ENCODE measurements at places on chromosomes 6 and 20.

GRCh38 chr20:9483131-9483530 is 31.3 kb upstream of the LAMP5 start:
- no peak for DNase-seq

DNA sequence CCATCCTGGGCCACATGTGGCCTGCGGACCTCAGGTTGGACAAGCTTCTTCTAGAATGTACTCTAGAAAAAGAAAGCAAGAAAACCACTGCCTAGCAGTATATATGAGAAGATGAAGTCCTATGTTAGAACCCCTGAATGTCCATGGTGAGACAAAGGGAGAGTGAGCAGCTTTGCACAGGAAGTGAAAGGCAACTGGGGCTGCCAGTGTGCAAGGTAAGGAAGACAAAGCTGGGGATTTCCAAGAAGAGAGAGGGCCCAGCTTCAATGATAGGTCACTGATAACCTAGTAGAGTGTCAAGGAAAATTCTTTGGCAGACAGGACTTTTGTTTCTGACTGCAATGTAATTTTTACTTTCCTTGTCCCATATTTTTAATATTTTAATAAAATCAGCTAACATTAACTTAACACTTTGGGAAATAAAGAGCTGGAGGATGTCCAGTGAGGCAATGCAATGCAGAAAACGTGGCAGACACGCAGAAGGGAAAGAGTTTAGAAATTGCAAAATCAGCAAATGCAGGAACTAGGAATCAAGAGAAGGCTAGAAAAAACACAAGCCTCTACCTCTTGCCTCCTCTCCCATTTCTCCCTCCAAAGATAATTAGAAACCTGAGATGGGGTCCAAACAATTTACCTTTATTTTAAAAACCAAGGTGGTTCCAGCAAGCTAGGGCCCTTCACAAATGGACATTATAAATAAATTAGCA is 47.4 kb downstream of the CYP39A1 start:
- no peak for DNase-seq

DNA sequence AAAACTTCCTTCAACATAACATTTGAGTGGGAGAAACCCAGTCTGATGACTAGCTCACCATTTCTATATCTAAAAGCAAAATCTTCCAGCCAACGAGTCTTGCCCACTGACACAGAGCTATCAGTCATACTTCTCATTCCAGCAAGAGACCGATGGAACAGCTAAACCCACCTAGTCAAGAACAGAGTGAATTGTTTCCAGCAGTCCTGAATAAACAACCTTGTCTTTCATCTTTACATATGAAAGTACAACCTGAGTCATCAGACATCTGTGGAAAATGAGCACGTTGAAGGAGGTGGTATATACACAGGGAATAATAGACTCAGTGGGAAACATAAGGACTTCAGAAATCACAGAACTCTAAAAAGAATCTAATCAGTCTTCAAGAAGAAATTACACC is 23.8 kb downstream of the NRSN1 start:
- DNase-seq, result no peak

DNA sequence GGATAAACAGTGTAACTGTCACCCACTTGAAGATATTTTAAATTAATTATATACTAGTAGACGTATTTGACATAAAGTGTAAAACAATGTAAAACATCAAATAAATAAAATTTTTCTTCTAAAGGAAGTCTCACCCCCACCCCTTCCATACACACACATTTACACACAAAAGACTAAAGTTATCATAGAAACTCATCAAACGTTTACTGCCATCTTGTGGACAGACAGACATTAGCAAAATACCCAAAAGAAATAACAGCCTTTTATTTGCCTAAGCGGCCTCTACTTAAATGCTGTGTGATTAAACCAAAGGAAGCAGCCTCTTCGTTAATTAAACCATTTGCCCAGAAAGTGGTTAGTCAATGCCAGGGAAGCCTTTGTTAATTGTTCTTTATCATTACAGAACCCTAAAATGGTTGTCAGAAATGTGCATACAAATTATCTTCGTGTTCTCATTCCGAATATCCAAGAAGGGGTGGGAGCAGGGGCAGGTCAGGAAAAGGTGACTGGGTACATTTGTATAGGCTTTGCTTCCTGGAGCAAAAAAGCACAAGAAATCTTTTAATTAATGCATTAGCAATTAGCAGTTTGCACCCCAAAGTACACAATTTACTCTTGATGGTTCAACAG is 176.2 kb upstream of the SASH1 start:
- peak; percentile 58 for DNase-seq

- DNase-seq, result peak; percentile 25
Observed at GRCh38 chr6:71287038-71287437, 1.6 kb upstream of the OGFRL1 start.

DNA sequence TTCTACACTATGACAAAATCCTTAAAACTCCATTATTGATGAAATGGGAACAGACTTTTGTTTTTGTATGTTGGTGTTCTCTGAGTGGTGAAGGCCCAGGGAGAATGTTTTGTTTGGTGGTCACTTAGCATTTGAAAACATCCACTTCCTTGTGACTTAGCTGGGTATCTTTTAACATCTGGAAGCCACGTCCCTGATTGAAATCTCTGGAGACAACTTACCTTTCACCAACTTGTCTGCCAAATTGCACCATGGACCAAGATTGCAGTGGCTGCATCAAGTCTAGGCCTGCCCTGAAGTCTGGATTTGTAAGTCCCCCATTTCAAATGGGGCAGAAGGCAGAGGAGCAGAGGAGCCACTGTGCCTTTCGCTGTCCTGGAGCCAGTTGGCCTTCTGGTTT is 534 bp upstream of the EFCAB8 start:
- no peak for DNase-seq

DNA sequence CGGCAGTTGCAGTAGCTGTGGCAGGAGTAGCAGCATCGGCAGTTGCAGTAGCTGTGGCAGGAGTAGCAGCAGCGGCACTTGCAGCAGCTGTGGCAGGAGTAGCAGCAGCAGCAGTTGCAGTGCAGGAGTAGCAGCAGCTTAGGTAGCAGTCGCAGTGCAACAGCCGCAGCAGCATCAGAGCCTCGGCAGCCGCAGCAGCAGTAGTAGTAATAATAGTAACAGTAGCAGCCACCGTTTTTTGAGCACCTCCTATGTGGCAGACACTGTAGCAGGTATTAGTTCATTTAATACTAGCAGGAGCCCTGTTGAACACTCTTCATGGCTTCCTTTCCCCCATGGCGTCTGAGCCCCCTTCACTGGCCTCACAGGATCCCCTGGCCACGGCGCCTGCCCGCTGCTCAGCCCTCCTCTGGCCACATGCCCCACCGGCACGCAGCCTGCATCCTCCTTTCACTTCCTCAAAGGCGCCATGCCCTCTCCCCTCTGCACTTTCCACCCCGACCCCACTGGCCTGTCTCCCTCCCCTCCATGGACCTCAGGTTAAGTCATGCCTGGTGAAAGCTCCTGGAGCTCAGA is 19.1 kb upstream of the IRF4 start:
- DNase-seq, result no peak

- DNase-seq, result no peak
Observed at GRCh38 chr6:121351916-121352315, 17.6 kb upstream of the TBC1D32 start.

- DNase-seq, result peak; percentile 68
Observed at GRCh38 chr6:149696901-149697300, 21.0 kb downstream of the LATS1 start.

DNA sequence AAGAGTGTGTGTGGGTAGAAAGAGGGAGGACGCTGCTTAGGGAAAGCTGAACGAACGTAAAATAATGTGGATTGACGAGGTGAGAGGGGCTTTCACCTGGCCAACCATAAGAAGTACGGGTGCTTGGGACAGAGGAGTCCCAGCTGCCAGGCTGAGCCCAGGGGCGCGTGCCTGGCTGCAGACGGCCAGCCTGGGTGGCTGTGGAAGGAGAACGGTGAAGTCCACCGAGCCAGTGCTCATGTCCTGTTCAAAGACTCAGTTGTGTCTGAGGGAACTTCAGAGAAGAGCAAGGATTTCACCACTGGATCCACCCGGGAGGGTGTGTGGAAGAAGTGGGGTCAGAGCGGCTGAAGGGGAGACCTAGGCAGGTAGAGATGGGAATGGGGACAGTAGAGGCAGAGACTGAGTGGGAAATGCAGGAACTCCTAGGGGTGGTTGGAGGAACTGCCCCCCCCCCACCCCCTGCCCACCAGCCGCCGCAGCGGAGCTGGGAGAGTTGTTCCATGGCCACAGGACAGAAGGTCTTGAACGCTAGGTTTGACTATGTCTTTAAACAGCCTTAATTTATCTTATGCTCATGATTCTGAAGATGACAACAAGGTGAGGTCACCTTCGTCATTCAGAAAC is 68.1 kb upstream of the TBXT start:
- DNase-seq, result no peak

GRCh38 chr20:55014766-55015165 is 539.4 kb downstream of the DOK5 start:
- no peak for DNase-seq

DNA sequence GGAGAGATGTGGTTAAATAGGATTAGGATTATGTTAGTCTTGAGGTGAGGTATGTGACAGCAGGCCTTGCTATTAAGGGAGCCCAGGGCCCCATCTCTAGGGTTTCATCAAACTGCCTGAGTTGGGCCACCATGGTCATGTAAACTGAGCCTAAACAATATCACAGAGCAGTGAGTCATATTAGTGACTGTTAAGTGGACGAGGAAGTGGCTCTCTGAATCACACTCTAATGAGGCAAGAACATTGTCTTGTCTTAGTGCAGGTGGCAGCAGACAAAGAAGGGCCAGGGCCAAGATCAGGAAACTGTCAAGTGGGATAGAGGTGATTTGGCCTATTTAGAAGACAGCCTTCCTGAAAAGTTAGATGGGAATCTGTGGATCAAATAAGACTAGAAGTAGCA is 23.1 kb downstream of the ENPP3 start:
- DNase-seq, result peak; percentile 48

- no peak for DNase-seq
Observed at GRCh38 chr6:73542891-73543290, 22.1 kb upstream of the EEF1A1 start.

- peak; percentile 33 for DNase-seq
Observed at GRCh38 chr6:21305893-21306332, 287.6 kb upstream of the SOX4 start.

GRCh38 chr6:126531840-126532239 is 191.9 kb downstream of the CENPW start:
- no peak for DNase-seq

DNA sequence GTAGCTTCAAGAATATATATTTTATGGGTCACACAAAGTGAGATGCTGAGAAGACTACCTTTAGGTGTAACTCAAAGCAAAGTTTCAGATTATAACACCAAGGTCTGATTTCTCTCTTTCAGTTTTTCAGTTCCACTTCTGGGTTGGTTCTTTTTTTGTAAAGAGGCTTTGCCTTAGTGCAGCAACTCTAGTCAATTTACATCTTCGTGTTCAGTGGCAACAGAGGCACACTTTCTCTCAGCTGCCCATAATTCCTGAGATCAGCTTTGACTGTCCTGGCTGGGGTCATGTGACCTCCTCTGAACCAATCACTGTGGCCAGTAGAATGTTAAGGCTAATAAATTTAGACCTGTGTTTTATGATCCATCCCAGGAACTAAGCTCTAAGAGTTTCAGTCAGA is 120.2 kb downstream of the TINAG start:
- no peak for DNase-seq

DNA sequence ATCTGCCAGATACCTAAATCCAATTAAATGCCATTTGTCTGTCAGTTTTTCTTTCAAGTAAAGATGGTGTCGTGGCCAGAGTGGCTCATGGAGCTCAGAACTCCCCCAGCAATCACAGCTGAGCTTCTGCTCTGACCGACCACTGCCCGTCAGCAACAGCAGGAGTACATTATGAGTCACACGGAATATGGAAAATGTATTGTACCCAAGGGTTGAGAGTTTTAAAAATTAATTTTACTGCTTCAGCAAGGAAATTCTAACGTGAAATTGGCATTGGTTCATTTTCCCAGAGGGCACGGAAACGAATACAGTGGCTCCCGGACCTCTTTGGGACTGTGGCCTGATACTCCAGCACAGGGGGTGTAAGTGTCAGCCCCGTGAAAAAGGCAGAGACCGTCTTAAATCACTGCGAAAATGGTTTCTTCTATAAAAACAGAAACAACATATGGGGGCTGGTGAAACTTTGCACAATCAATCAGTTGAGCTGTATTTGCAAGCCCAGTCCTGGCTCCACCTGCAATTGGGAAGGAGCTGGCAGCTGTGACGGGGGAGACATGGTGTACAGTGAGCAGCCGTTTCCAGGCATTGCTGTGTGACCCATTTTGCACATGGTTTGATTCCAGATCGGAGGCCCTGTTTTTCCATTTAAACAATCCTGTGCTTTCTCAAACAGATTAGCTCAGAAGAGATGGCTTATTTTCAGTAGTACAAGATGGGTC is 12.8 kb downstream of the NPEPL1 start:
- no peak for DNase-seq
